Cardiac atrium fibroblast (primary cell): ENCODE measurements at places on chromosomes 1 and 21. TPM values are rescaled to one million over a fixed set of nuclear protein-coding genes. Genes with fewer than 3 reads are reported as not detected.

Gene POLR3GL
- total RNA-seq = 10.1 and 12.5 TPM in 2 replicates

Gene VWA5B1
- total RNA-seq = not detected in 2 replicates

Gene NKAIN1
- 0.32 and 11.4 TPM in 2 replicates for total RNA-seq

Gene DMBX1
- not detected in 2 replicates for total RNA-seq

Gene NMNAT2
- total RNA-seq = 3.2 and 3.4 TPM in 2 replicates

Gene ZMYM4
- 34.5 and 45.0 TPM in 2 replicates for total RNA-seq

Gene CHIT1
- not detected in 2 replicates for total RNA-seq

Gene SCAF4
- 4.4 and 4.5 TPM in 2 replicates for total RNA-seq

Gene OR2T35
- not detected in 2 replicates for total RNA-seq

Gene AK2
- total RNA-seq = 146 and 152 TPM in 2 replicates

Gene ABCD3
- total RNA-seq = 23.5 and 28.8 TPM in 2 replicates

Gene SPRR1B
- total RNA-seq = not detected in 2 replicates

Gene PRAMEF8
- total RNA-seq = not detected in 2 replicates

Gene SERPINC1
- total RNA-seq = 0.16 TPM in 1 of 2 replicates, not detected in the other
